ENCODE measurements at places on chromosomes 12 and 14.

DNA sequence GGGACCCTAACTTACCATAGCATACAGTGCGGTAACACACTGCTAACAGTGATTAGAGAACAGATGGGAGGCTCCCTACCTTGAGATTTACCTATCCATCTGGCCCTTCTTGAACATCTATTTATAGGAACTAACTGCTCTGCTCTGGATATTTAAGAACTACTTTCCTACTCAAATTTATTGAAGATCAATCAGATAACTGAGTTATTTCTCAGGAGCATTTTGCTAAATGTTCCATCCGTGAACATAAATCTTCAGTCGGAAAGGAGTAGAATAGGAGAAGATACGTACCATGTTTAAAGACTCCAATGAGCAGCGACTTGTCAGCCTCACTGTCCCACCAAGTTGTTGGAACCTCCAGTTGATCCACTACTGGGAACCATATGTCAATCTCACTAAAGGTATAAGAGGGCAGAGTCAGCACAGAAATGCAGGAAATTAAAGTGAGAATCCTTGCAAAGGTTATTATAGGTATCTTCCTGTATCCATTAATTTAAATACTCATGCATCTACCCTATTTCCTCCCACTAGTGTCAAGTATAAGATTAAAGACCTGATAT lies 15.6 kb upstream of the SUPT16H start:
- DNase-seq = no peak

GRCh38 chr12:127670294-127670693 lies 596.7 kb upstream of the TMEM132C start:
- DNase-seq = no peak

DNA sequence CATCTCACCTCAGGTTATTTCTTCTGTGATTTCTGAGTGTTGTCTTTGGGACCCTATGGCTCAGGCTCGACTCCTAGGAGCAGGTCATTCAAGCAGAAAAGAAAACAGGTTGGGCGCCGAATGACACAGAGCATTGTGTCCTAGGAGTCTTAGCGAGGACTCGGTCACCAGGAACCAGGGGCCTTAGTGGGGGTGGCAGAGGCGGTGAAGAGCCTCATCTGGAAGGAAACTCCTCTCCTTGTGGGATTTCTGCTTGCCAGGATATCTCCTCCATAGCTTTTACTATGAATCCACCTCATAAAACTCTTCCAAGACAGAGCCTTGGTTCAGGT lies 630 bp downstream of the PLEKHH1 start:
- no peak for DNase-seq

DNA sequence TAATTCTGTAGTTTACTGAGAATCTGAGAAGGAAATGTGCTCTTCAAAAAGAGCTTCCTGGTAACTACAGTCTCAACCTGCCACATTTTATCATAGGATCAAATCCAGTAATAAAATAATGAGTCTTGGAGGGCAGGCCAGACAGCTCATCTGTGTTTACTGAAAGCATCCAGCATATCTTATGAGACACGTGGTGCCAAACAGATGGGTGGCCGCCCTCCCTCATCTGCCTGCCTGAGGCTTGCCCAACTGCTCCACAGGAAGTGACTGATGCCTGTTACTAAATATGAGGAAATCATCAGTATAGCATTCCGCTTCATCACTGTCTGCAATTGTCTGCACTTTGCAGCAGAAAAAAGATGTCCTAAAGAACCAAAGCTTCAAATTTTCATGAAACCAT lies 13.5 kb downstream of the DHRS7 start:
- DNase-seq = no peak

DNA sequence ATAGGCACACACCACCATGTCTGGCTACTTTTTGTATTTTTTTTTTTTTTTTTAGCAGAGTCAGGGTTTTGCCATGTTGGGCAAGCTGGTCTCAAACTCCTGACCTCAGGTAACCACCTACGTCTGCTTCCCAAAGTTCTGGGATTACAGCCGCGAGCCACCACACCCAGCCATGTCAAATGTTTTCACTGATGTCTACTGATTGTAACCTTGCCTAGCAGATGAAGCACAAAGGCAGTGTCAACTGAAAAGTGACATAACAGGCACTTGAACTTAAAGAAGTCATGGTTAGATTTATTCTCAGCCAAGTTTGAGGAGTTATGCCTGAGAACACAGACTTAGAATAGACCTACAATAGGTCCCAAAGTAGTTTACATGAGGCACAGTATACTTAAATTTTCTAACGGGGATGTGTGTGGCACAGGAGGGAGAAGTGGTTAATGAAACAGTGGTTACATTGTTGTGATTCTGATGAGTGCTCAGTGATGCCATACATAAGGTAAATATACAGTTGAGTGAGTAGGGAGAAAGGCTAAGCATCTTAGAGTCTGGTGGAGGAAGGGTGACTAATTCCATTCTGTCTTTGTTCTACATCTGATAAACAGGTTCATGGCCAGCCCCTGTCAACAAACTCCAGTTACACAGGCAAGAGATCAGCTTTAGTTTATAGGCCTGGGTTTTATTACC lies 12.6 kb upstream of the RNASE4 start:
- DNase-seq = no peak

- DNase-seq = no peak
These were observed 7.6 kb upstream of the SLC25A21 start for GRCh38 chr14:37179896-37180502.

DNA sequence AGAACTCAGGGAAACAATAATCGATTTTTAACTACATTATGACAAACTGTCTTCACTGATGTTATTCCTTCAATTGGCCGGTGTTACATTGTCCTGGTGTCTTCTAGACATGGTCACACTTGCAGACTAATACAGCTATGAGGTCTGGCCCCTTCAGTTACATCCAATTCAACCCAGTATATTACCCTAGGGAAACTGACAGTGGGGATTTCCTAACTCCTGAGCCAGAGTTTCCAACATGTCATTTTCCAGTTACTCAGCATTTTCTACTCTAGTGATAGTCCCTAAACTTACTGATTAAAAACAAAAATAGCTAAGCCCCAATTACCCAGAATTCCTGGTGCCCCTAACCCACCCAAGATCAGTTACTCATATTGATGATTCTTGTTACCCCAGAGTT lies 21.1 kb downstream of the IFNG start:
- no peak for DNase-seq

GRCh38 chr12:26283046-26283445 lies 87.7 kb downstream of the SSPN start:
- DNase-seq = no peak

GRCh38 chr12:10033783-10034545 lies 3.5 kb downstream of the CLEC9A start:
- DNase-seq = no peak

DNA sequence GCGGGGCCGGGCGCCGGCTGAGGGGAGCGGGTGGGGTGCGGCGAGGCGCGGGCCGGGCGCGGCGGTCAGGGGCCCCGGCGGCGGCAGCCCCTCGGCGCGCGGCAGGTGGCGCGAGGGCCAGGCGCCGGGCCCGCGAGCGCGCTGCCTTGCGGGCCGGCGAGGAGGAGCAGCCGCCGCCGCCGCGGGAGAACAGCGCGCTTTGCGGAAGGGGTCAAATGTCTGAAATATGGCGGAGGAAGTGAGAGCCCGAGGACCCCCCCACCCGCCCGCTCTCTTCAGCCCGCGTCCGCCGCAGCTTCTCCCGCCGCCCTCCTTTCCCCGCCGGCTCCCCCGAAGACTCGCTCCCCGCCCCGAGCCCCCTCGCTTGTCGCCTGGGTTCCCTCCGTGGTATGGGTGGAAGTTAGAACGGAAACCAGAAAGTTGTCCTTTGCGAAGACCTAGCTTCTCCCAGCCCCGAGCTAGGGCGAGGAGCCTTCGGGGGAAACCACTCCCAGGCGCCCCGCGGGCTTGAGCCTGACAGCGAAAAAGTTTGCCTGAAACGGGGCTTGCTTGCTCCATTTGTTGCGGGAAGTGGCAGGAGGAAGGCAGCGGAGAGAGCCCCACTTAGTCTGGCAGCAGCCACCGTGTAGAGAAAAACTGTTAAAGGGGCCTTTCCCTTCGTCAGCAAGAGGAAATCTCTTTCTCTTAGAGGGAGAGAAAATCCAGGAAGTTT lies 551 bp downstream of the RAP1B start:
- DNase-seq = peak; percentile 34

DNA sequence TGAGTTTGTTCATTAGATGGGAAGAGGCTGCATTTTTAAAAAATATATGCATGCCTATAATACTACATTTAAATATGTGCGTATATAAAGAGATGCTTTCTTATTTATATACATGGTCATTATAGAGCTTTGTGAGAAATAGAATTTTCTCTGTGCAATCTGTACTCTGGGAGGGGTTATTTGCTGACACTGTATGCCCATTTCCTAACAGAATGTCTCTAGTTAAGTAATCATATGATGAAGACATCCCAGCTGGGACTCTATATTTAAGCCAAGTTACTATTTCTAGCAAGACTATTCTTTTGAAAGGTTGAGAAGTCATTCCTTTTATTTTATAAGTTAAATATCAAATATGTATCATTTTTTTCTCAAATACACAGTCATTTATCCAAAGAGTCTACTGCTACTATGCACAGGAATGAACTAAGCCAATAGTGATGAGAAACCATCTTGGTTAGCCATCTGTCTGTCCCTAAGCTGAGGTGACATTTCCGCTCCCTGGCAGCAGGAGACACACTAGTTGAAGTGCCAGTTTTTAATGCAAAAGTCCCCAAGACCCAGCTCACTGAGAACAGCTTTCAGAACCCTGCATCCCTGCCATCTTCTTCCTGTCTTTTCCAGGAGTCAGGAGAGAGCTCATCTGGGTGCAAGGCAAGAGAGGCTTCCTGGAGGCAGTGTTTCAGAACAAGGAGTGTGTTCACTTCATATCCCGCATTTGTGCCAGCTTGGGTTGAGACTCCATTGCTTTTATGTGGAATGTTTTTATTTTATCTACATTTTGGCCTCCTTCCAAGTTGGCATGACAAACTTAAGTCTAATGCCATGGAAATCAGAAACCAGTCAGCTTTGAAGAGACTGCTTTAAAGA lies 69.5 kb downstream of the TMEM132C start:
- DNase-seq = no peak

DNA sequence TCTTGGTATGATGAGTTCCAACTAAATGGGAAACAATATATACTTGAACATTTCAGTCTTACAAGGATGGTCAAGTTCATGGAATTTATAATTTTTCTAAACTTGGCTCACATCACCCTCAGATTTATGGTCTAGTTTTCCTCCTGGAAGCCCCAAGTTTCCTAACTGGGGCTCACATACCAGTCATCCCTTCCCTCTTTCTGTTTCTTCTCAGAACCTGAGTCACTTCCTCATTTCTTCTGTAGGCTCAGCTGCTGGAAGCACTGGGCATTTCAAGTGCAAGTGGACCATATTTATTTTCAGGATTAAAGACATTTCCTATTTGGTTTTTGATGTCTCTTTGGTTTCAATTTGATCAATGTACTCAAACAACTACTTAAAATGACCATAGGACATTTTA lies 55.4 kb downstream of the GRIP1 start:
- DNase-seq = no peak

- no peak for DNase-seq
These were observed 8.7 kb downstream of the MARK3 start for GRCh38 chr14:103393676-103394626.

GRCh38 chr14:81172353-81172752 lies 48.4 kb downstream of the GTF2A1 start:
- DNase-seq = no peak

DNA sequence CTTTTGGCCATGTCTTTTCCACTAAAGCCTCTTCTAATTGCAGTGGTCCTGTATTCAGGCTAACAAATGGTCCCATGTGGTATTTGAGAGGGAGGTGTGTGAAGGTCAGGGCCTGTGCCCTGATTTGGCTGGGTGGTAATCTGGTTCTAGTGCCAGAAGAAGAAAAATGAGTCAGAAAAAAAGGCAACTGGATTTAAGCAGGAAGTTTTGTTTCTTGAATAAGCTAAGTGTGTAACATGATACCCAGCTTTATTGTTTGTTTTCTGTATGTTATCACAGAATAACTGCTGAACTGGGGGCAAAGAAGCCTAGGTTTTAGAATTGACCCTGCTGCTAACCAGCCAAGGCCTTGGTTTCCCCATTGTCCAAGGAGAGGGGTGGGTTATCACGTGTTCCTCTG lies 134.0 kb downstream of the ANO6 start:
- no peak for DNase-seq

GRCh38 chr12:48175613-48176416 lies 7.6 kb upstream of the CCDC184 start:
- no peak for DNase-seq

DNA sequence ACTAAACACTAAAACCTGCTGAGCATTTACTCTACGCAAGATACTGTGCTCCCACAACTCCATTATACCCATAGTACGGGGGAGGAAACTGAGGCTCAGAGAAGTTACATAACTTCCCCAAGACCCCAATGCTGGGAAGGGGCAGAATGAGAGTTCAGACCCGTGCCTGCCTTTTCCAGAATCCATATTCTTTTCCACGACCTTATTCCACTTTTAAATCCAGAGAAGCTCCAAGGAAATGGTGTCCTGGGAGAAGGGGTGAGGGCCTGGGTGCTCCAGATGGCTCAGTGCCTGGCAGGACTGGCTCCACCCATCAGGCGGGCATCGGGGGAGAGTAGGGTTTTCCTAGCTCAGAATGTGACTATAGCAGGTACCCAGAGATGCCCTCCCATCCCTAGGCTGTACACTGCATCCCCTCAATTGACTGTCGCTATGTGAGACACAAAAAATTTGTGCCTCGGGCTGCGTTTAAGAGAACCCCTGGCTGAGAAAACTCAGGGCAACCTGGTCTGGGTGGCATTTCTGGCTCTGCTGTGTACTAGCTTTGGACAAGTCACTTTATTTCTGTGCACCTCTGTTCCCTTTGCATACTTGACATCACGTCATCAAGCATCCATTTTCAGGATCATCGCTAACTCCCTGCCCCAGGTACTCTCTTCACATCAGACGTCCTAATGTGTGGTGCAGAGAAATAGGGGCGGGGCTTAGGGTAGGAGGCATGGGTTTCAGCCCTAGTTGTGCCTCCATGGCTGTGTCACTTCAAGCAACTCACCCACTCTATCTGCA lies 11.6 kb upstream of the IQSEC3 start:
- DNase-seq = no peak

DNA sequence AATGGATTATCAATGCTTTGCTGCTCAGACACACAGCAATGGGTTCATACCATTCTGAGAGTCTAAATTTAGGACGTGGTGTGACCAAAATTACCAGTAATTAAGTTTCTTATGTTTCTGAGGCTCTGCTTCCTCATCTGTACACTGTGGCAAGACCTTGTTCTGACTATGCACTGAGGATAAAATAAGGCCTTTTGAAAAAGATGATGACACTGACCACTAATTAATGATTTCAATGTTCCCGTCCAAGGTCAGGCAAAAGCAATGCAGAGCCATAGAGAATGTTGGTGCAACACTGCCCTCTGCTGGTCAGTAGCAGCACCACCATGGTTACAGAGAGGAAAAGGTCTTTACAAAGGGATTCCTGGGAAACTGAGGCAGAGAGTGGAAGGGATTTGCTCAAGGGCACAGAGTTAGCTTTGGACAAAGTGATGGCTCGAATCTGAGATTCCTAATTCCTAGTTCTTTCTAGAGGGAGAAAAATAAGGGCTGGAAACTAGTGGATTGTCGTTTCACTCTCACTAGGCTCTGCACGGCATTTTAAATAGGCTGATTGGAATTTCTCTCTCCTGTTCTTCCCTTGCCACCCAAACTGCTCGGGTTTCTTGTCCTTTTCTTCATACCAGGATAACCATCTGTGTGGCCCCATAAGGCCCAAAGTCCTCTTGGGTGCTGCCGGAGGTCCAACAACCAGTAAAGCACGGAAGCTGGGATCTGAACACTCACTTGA lies 22.3 kb upstream of the P2RX7 start:
- peak; percentile 37 for DNase-seq

- DNase-seq = no peak
These were observed 12.1 kb upstream of the MSRB3 start for GRCh38 chr12:65266408-65266807.

- DNase-seq = no peak
These were observed 576.0 kb downstream of the NRXN3 start for GRCh38 chr14:78746086-78746595.
